ENCODE measurements at places on chromosomes 16 and 17. TPM values are rescaled to one million over a fixed set of nuclear protein-coding genes. Genes with fewer than 3 reads are reported as not detected.

Gene GNPTG
- total RNA-seq, result 29.3 TPM

- H3K27ac ChIP-seq, result peak overlapping the region; percentile 70
- no peaks in the 10 kb centered on the region for H3K27me3 ChIP-seq
- peaks cover 22% of the 10 kb centered on the region for H3K4me1 ChIP-seq
- no peaks in the 10 kb centered on the region for H3K36me3 ChIP-seq
- peak overlapping the region; percentile 84 for H3K4me3 ChIP-seq
These were observed 589 bp downstream of the PEMT start for GRCh38 chr17:17590883-17591354.

Gene MYH8
- not detected for total RNA-seq

DNA sequence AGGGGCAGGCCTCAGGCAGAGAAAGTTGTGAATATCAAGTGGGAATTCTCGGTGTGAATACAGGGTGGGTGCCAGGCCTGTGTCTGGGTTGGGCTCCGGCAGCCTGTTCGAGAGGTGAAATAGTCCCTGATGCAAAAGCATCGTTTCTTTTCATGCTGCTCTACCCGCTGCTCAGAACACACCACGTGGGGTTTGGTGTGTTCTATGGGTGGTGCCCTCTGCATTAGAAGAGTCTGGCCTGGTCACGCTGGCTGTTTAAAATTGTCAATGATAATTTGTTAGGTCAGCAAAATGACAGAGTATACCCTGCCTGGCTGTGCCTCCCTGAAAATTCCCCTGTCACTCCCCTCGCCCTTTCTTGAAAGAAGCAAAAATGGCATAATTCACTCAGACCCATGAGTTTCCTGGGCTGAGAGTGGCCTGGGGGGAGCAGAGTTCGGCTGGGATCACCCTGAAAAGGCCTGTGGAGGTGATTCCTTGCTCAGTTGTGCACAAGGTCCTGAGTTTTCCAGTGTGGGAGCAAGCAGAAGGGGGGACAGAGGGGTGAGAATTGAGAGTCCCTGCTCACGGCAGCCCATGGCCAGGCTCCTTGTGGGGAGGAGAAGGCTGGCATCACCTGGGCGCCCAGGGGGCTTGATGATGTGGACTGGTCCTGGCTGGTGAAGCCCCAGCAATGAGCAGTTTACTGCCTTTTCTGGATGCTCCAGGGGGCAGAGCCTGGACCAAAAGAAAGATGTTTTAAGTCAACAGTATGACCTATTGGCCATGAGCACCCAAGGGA, 3.2 kb downstream of the CACNG5 start:
- peaks cover 44% of the 10 kb centered on the region for H3K27me3 ChIP-seq
- H3K27ac ChIP-seq, result no peak overlapping the region
- H3K36me3 ChIP-seq, result no peaks in the 10 kb centered on the region
- no peak overlapping the region for H3K4me3 ChIP-seq

DNA sequence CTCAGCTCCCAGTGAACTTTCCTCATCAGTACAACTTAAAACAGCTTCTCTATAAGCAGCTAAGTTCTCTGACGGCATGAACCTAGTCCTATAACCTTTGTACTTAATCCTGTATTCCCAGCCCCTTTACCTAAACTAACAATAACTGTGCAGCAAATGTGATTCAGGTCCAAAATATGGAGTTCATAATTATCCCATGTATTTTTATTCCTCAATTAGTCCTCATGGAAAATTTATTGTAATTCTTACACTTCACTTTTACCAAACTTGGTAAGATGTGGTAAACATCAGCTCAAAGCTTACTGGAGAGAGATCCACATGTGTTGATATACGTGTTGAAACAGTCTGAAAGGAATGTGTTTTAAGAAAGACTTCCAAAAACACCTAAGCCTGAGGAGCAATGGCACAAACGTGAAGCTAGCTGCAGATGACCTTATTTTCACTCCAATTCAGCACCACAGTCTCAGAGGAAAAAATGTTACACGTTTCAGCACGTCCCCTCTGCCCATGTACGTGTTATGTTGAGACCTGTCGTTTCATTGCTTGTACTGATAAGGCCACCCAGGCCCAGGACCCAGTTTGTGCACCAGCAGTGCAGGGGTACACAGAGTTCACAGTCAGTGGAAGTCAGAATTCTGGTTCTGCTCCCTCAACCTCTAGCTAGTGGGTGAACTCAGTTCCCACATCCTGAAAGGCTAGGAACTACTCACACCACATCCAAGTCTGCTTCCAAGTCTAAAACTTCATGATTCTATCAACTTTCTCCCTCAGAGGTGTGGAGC, 7.1 kb downstream of the USP31 start:
- no peak overlapping the region for H3K4me3 ChIP-seq
- no peak overlapping the region for H3K27ac ChIP-seq
- DNase-seq, result no peak
- no peaks in the 10 kb centered on the region for H3K27me3 ChIP-seq
- H3K4me1 ChIP-seq, result peaks cover 13% of the 10 kb centered on the region

GRCh38 chr17:29331708-29332085, 37.7 kb upstream of the NUFIP2 start:
- no peak overlapping the region for H3K27ac ChIP-seq
- H3K27me3 ChIP-seq, result no peaks in the 10 kb centered on the region
- no peak for DNase-seq
- H3K4me3 ChIP-seq, result no peak overlapping the region
- no peaks in the 10 kb centered on the region for H3K36me3 ChIP-seq

DNA sequence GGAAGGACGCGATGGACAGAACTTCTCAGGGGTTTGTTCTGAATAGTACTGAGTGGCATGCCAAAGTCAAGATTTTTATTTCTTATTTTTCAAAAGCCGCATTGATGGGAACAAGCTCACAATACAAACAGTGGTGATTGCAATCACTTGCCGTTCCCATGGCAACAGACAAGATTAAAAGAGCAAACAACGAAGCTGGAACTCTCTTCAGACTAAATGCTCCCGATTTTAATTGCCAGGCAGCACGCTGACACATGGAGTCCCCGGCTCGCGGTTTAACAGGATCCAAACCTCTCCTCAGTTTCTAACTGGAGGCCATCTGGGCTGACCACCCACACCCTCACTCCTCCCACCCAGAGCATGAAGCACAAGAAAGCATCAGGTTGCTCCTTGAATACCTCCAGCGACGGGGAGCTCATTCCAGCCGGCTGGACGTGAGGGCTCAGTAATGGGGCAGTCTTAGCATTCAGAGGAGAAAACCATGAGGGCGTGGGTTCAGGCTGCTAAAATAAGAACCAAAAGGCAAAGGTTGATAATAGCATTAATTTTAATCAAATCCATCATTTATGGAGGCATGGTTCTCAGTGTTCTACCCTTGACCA, 41.5 kb downstream of the AIPL1 start:
- no peak overlapping the region for H3K27ac ChIP-seq
- peaks cover 8% of the 10 kb centered on the region for H3K27me3 ChIP-seq
- DNase-seq, result no peak
- H3K36me3 ChIP-seq, result no peaks in the 10 kb centered on the region
- no peak overlapping the region for H3K4me3 ChIP-seq

Gene RRAD
- total RNA-seq, result 2.5 TPM

GRCh38 chr16:66712512-66712911, 16.0 kb upstream of the CMTM4 start:
- H3K4me1 ChIP-seq, result no peaks in the 10 kb centered on the region
- DNase-seq, result no peak
- H3K36me3 ChIP-seq, result peaks cover 2% of the 10 kb centered on the region
- no peak overlapping the region for H3K4me3 ChIP-seq
- H3K27ac ChIP-seq, result no peak overlapping the region

DNA sequence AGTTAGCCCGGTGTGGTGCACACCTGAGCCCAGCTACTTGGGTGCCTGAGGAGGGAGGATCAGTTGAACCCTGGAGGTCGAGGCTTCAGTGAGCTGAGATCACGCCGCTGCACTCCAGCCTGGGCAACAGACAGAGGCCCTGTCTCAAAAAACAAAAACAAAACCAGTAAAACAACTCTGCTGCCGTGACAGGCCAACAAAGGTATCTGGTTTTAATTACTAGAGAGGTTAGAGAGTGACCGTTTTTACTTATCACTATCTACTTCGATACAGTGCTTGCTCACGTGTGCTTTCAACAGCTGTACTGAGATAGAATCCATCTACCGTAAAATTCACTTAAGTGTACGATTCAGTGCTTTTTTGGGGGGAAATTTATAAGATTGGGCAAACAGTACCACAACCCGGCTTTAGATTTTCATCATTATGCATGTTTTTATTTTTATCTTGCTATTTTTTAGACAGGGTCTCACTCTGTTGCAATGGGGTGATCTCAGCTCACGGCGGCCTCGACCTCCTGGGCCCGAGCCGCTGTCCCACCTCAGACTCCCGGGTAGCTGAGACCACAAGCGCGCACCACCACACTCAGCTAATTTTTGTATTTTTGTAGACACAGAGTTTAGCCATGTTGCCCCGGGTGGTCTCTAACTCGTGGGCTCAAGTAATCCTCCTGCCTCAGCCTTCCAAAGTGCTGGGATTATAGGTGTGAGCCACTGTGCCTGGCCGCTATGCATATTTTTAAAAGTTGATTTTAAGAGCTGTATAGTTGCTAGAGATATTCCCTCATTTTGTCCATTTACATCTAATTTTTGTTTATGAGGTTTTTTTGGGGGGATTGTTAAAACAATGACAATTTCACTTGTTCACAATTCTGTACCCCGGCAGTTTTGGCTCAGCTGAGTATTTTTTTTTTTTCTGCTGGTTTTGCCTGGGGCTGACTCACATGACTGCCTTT, 30.9 kb downstream of the SERPINF1 start:
- H3K27me3 ChIP-seq, result no peaks in the 10 kb centered on the region
- DNase-seq, result no peak
- H3K4me3 ChIP-seq, result no peak overlapping the region
- peaks cover 6% of the 10 kb centered on the region for H3K4me1 ChIP-seq

GRCh38 chr16:1212616-1213194, 12.4 kb downstream of the TPSG1 start:
- peaks cover 4% of the 10 kb centered on the region for H3K4me1 ChIP-seq
- no peak overlapping the region for H3K27ac ChIP-seq
- no peaks in the 10 kb centered on the region for H3K36me3 ChIP-seq
- H3K27me3 ChIP-seq, result no peaks in the 10 kb centered on the region

- no peak for DNase-seq
- H3K4me1 ChIP-seq, result peaks cover 15% of the 10 kb centered on the region
- no peaks in the 10 kb centered on the region for H3K27me3 ChIP-seq
- H3K27ac ChIP-seq, result no peak overlapping the region
- no peak overlapping the region for H3K4me3 ChIP-seq
These were observed 33.2 kb downstream of the METTL16 start for GRCh38 chr17:2478458-2478857.

DNA sequence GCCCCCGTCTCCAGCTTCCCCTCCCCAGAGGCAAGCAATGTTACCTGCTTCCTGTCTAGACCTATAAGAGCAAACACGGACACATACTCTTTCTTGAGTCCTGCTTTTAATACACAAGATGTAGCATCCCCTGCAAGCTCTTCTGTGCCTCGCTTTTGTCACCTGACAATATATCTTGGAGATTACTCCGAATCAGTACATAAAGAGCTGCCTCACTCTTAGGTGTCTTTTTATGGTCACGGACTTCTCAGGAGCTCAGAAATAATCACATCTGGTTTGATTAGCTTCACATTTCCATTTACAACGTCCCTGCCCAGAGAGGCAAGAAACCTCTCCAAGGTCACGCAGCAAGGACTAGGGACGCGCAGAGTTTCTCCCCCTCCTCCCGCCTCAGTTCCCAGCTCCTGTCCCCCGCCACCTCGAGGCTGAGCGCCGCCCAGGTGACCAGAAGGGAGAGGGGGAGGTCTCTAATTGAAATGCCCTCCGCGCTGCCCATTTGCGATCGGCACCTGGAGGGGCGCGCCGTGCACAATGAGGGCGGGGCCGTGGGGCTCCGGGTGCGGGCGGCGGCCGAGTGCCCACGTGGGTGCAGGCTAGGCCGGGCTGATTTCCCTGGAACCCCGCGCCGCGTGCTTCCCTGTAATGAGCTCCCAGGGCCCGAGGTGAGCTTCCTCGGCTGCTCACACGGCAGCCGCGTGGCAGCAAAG, 13.8 kb upstream of the SEZ6 start:
- H3K27ac ChIP-seq, result no peak overlapping the region
- H3K4me1 ChIP-seq, result peaks cover 9% of the 10 kb centered on the region
- DNase-seq, result no peak
- H3K27me3 ChIP-seq, result peaks cover 67% of the 10 kb centered on the region
- no peak overlapping the region for H3K4me3 ChIP-seq

- no peaks in the 10 kb centered on the region for H3K4me1 ChIP-seq
- H3K4me3 ChIP-seq, result no peak overlapping the region
- H3K36me3 ChIP-seq, result no peaks in the 10 kb centered on the region
- H3K27ac ChIP-seq, result no peak overlapping the region
These were observed 11.5 kb upstream of the SRCIN1 start for GRCh38 chr17:38617074-38617860.

DNA sequence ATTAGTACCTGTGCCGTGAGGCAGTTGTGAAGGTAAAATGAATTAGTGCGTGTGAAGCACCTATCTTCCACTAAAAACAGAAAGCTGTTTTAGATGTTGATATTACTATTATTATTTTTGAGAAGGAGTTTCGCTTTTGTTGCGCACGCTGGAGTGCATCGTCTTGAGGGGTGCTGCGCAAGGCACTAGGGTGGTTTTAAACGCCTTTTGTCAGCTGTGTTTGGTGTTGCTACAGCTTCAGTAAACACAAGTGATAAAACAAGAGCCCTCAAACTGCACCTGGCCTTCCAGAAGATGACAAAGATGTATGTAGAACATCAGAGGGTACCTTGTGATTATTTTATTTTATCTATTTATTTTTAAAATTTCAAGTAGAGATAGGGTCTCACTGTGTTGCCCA, 38.2 kb downstream of the PLCG2 start:
- peak overlapping the region; percentile 35 for H3K4me3 ChIP-seq
- peaks cover 17% of the 10 kb centered on the region for H3K36me3 ChIP-seq
- peak overlapping the region; percentile 91 for H3K27ac ChIP-seq
- DNase-seq, result no peak
- no peaks in the 10 kb centered on the region for H3K27me3 ChIP-seq

Gene SGCA
- total RNA-seq, result not detected

Gene KCNJ2
- not detected for total RNA-seq

- no peaks in the 10 kb centered on the region for H3K36me3 ChIP-seq
- H3K27me3 ChIP-seq, result peaks cover 3% of the 10 kb centered on the region
- no peak for DNase-seq
- H3K4me3 ChIP-seq, result no peak overlapping the region
- no peaks in the 10 kb centered on the region for H3K4me1 ChIP-seq
These were observed 9.8 kb downstream of the PMFBP1 start for GRCh38 chr16:72162105-72162692.

DNA sequence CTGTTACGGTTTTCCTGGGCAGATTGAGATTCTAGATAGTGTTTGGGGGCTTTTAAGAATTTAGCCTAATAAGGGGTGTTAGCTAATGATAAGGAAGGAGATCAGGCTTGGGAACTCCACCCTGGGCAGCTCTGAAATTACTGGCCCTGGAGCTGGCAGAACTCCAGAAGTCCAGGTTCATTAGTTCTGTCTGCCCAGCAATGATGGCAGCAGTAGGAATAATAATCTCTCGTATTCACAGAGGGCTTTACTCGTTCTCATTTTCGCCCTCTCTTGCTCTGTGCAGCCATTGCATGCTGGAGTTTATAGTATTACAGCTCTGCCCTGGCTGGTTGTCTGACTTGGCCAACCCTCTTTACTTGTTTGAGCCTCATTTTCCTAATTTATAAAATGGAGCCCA, 216.0 kb downstream of the HAPSTR1 start:
- H3K27me3 ChIP-seq, result no peaks in the 10 kb centered on the region
- no peak overlapping the region for H3K4me3 ChIP-seq
- DNase-seq, result no peak

Gene MYL11
- total RNA-seq, result not detected

Gene FOXC2
- total RNA-seq, result not detected

GRCh38 chr17:79391376-79392233, 219.2 kb downstream of the RBFOX3 start:
- no peak overlapping the region for H3K27ac ChIP-seq
- peak; percentile 67 for DNase-seq
- no peaks in the 10 kb centered on the region for H3K4me1 ChIP-seq
- H3K36me3 ChIP-seq, result no peaks in the 10 kb centered on the region
- peaks cover 21% of the 10 kb centered on the region for H3K27me3 ChIP-seq
- no peak overlapping the region for H3K4me3 ChIP-seq
